Stimulated activated CD8-positive, alpha-beta memory T cell treated with anti-CD3 and anti-CD28 coated beads, Interleukin-7, amount 100 ng/mL, for 1 hour (primary cell): ENCODE measurements at places on chromosomes 7 and 10.

- no peak for DNase-seq
Observed at GRCh38 chr7:41869596-41869995, 166.7 kb upstream of the INHBA start.

DNA sequence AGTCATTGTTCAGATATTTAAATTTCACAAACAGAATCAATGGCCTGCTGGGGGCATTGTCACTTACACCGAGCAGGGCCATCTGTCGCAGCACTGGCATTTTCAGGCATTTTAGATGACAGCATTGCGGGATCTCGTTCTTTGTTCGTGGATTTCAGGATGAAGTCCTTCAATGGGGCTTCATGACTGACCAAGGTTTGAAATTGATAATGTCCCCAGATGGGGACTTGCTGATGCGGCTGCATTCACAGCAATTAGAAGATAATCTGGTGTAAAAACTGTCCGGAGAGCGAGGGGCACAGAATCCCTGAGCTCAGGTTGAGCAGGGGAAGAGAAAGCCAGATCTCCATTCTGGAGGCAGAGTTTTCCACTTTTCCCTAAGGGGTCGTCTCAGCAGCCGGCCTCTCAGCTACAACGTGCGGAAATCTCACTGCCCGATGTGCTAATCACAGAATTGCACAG, 1.9 kb upstream of the C7orf33 start:
- no peak for DNase-seq

- DNase-seq = no peak
Observed at GRCh38 chr7:33547880-33548279, 357.5 kb upstream of the BMPER start.

GRCh38 chr7:80833289-80834268, 85.3 kb downstream of the SEMA3C start:
- no peak for DNase-seq

DNA sequence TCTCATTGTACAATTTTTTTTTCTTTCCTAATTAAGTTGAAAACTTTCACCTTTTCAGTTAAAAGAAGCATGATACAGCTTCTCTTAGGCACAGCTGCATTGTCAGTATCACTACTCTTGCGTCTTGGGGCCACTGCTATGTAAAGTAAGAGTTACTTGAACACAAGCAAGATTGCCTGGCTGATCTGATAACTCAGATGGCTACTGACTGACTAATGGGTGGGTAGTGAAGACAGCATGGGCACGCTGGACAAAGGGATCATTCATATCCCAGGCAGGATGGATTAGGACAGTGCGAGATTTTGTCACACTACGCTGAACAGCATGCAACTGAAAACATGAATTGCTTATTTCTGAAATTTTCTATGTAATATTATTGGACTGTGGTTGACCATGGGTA, 11.6 kb upstream of the ADAMTS14 start:
- no peak for DNase-seq

DNA sequence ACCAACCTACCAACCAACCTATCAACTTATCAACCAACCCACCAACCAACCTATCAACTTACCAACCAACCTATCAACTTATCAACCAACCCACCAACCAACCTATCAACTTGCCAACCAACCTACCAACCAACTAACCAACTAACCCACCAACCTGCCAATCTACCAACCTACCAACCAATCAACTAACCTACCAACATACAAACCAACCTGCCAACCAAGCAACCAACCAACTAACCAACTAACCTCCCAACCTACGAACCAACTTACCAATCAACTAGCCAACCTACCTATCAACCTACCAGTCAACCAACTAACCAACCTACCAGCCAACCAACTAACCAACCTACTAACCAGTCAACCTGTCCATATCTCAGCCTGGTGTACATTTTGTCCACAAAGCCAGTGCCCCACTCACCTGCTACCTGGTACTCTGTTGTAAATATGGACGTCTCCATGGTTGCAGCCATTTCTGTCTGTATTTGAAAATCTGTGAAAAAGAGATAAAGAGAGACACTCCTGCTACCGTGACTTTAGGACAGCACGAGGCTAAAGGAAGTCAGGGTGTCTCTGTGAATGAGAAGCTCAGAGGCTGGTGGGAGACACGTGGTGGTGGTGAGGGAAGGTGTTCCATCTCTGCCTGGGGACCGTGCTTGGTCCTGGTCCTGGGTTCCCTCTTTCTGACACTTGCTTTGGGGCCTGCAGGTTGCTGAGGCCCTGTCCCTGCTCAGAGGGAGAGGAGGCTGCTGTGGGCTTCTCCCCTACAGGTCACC, 41.9 kb upstream of the IL15RA start:
- DNase-seq = no peak

- DNase-seq = no peak
Observed at GRCh38 chr10:129703287-129704137, 236.5 kb downstream of the MGMT start.

- DNase-seq = no peak
Observed at GRCh38 chr10:11012421-11013295, 5.0 kb upstream of the CELF2 start.

DNA sequence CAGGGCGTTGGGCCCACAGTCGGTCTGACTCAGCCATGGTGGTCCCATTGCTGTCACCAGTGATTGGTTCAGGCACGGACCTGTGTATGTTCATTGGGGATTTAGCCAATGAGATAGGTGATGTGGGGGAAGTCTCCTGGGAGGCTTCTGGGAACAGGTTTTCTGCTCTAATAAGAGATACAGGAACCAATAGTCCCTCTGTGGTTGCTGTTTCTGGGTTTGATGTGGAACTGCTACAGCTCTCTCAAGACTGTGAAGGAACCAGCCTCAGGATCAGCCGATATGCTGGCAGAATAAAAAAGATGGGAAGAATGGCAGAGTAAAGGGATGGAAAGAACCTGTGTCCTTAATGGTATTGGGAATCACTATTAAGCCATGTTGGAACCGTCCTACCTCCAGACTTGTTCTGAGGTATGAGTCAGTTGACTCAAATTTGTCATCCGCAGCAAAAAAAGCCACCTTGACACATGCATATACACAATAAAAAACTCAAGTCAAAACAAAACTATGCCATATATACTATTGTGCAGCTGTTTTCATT, 70.6 kb downstream of the MCMBP start:
- DNase-seq = no peak

DNA sequence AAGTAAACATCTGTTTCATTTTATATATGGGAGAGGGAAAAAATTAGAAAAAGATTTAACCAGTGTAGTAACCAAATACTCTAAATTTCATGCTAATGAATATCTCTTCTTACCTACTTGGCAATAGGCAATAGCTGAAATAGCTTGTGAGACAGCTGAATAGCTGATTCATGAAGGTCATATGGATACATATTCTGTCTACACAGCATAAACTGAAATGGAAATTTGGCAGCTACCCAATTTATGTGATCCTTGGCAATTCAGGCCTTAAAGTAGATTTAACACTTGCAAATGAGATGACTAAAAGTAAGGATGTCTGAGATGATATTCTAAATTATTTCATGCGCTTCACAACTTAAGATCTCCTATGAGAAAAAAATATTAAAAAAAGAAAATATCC, 261.2 kb upstream of the SEMA3A start:
- no peak for DNase-seq
